ENCODE measurements at places on chromosomes 3 and 15.

DNA sequence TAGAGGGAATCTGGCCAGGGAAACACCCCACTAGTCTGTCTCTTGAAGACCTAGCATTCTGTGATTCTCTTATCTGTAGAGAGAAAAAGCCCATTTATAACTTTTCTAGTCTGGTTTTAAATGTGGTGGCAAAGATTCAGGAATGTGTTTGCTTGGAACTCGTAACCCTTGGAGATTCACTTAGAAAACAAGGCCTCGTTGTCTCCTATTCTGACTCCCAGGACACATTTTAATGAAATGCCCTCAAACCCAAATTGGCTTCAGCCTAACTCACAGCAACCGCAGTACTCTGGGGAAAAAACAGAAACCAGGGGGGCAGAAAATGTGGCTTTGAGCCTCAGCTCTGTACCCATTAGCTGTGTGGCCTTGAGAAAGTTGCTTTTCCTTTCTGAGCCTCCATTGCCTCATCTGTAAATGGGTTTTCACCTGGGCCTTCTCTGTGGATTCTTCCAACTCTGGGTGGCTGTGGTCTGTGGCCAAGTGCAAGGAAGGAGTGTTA, 36.5 kb downstream of the RPLP1 start:
- no peak for DNase-seq

DNA sequence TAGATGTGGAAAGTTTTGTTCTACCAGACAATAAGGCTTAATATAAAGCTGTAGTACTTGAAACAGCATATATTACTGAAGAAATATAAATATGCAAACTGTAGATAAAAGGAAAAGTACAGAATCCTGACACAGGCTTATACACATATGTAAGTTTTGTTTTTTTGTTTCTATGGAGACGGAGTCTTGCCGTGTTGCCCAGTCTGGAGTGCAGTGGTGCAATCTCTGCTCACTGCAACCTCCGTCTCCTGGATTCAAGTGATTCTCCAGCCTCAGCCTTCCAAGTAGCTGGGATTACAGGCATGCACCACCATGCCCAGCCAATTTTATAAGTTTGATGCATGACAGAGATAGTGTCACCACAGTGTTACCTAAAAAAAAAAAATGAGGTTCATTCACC, 29.1 kb upstream of the ZNF445 start:
- no peak for DNase-seq

- DNase-seq: no peak
These were observed 57.3 kb upstream of the DPH6 start for GRCh38 chr15:35603301-35603700.

DNA sequence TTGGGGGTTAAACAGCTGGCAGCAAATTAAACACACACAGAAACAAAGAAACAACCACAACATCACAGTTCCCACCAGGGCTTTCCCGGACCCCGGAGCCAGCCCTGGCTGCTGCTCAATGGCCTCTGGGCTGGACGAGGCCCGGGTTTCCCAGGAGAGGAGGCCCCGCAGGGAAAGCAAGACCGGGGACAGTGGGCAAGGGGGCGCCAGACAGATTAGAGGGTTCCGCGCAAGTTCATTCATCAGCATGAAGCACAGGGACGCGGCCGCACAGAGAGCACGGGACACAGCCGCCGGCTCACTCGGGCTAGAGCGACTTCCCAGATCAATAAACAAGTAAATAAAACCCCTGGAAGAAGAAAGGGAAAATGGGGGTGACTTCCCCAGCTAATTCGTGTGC, 66.4 kb upstream of the RPL32 start:
- DNase-seq: no peak

DNA sequence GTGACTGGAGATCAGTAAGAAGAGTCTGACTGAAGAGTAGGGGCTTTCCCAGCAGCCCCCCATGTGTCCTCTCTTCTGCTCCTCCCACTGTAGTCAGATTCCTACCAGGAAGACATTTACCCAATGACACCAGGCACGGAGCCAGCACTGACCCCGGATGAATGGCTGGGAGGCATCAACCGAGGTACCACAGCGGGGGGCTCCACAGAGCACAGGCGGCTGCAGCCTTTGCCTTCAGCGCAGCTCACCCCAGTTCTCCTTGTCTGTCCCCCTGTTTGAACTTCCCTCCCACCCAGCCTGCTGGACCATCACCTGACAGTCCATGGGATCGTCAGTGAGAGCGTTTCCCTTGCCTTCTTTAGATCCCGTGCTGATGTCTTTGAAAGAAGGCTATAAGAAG, 101.6 kb downstream of the ANP32A start:
- DNase-seq: no peak

GRCh38 chr15:92001307-92001706, 147.8 kb downstream of the SLCO3A1 start:
- no peak for DNase-seq

DNA sequence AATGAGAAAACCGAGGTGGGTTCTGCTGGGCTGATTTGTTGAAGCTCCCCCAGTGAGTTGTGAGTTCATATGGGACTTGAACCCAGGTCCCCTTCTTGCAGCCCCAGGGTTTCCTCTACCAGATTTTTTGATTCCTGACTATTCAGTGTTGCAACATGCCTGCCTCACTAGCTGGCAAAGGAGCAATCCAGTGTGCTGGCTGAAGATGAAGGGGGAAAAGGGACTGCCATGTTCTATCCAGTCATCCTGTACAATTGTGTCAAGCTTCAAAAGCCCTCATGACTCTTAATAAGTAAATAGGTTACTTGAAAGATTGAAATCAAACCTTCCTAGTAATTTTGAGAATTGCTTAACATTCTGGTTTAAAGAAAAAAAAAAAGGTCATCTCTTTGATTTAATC, 211.5 kb upstream of the TP63 start:
- no peak for DNase-seq

DNA sequence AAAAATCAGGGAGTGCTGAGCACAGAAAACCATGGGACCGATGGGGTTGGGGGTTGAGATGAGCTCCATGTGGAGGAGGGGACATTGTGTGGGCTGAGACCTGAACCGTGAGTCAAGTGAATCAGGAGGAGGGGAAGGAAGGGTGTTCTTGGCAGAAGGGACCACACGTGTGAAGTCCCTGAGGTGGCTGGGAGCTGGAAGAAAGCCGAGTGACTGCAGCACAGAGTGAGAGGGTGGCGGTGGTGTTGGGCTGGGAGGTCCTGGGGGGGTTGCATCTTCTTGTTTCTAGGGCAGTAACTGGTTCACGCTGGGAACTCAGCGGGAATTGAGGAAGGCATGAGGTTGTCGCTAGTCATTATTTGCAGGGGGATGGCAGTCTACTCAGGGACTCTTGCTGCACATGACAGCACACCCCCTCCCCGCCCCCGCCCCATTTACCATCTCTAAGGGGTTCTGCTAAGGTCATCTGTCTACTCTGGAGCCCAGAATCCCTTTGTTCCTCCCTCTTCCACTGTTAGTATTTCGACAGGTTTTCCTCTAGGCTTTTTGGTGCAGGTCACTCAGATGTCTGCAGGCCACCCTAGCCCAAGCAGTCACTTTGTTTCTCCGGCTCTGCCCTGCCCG, 254.3 kb downstream of the TLE3 start:
- DNase-seq: no peak

- no peak for DNase-seq
These were observed 417.8 kb upstream of the TPM1 start for GRCh38 chr15:62624547-62625378.

- no peak for DNase-seq
These were observed 32.9 kb downstream of the SNTN start for GRCh38 chr3:63685340-63685739.

- no peak for DNase-seq
These were observed 495.0 kb upstream of the RGMA start for GRCh38 chr15:93583968-93584367.

DNA sequence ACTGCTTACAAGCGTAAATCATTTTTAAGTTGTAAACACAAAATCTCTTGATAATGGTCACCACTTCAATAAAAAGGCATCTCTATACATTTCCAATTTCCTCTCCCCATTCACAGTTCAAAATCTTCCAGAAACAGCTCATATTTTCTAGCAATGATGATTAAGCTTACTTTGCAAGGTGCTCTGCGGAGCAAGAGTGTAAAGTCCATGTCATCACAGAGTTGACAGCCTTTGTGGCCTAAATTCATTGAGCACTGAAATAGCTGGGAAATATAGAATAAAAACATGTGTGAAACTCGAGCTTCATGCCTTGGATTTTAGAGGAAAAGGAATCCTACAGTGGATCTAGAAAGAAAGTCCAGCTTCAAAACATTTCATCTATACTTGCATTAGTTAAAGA, 41.8 kb upstream of the ARPP21 start:
- no peak for DNase-seq

- no peak for DNase-seq
These were observed 118.0 kb downstream of the SEC22A start for GRCh38 chr3:123319760-123320159.

DNA sequence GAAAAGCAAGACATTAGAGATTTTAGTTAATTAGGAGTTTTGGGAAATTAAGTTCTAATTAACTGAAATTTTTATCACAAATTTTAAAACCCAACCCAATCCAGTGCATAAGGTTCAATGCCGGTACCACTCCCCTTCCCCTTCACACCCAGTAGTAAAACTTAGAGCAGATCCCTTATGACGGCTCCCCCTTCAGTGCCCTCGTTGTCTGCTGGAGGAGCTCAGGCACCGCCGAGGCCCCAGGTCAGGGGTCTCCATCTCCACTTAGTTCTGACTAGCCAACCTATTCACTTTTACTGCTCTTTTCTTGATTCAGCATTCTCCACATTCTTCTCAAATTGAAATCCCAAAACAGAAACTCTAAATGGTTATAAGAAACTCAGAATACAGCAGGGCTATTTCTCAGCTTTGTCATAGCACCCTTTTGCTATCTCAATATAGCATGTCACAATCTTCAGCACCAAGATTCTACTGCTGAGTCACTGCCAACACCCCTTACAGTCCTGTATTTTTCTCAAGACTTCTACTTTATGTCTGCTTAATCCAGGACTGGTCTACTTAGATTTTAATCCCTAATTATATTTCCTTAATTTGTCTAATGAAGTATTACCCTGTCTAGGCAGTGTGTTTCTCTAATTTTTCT, 39.8 kb downstream of the TUBGCP4 start:
- DNase-seq: no peak

GRCh38 chr3:197407526-197407925, 109.1 kb upstream of the DLG1 start:
- no peak for DNase-seq

DNA sequence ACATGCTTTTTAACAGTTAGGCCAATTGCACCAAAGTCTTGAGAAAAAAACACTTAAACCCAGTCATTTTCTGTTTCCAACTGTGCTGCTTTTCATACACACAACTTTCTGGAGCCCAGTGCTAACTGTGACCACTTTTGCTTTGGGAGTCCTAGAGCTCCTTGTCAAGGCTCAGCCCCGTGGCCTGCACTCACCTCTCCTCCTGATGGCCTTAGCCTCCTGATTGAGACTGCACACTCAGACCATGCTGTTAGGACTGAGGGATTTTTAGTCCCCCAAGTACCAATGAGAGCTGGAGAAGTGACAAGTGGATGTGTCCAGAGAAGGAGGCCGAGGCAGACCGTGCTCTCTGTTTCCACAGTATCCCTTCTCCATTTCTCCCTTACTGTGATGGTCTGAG, 15.2 kb upstream of the RARRES1 start:
- DNase-seq: no peak

DNA sequence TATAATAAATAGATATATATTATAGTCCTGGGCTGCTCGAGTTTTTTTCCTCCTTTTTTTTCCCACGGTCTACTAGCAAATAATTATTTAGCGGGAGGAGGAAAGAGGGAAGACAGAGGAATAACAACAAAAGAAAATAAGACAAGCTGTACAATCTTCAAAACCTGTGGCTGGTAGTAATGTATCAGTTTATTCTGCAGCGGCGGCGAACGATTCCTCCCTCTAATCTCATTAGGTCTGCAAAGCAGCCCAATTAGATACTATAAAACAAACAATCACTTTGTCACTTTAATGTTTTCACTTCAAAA, 390 bp upstream of the TLE3 start:
- no peak for DNase-seq

DNA sequence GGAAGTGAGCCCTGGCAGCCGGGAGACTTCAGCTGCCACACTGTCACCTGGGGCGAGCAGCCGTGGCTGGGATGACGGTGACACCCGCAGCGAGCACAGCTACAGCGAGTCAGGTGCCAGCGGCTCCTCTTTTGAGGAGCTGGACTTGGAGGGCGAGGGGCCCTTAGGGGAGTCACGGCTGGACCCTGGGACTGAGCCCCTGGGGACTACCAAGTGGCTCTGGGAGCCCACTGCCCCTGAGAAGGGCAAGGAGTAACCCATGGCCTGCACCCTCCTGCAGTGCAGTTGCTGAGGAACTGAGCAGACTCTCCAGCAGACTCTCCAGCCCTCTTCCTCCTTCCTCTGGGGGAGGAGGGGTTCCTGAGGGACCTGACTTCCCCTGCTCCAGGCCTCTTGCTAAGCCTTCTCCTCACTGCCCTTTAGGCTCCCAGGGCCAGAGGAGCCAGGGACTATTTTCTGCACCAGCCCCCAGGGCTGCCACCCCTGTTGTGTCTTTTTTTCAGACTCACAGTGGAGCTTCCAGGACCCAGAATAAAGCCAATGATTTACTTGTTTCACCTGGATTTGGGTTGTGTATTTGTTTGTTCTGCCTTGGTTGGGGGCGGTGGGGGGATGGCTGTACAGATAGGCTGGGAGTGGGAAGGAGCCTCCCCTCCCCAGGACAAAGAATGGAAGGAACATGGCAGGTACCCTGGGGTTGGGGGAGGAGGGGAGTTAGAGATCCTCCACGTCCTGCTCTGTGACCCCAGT, 2.9 kb upstream of the GRM2 start:
- peak; percentile 13 for DNase-seq

- no peak for DNase-seq
These were observed 29.6 kb downstream of the RPL22L1 start for GRCh38 chr3:170840291-170840859.

DNA sequence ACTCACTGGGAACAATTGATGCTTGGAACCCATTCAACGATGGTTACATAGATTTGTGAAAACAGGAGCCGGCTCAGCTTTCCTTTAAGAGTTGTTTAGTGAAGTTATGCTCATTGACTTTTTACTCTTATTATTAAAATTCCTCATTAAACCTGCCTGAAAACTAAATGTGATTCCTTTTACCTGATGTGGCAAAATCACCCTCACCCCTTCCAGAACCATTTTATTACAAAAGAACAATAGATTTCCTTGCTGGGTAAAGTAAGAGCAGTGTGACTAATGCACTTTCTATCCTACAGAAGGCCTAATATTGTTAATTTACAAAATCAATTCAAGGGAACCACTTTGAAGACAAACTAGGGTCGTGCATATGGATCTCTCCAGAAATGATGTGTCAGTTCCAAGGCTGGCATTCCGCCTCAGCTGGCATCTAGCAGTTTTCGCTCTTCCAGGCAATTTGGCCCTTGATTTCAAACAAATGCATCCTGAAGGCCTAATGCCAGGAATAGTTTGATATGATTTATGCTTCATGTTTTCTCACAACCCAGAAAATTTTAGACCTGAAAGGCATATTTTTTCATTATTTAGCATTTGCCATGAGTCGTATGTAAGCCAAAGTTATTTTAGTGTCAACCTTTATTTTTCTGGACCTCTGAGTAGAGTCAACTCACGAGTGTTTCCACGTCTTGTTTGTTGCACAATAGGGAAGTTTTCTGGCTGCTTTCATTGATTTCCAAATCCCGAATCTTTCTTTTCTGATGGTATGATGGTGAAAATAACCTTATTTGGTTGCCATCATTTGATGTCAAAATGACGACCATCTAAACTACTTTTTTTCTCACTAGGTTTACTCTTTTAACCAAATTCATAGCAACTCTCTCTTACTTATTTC, 447.8 kb downstream of the MECOM start:
- no peak for DNase-seq

Measured in D721Med (cell line).